ENCODE measurements at places on chromosomes 2 and 18.

- no peak for DNase-seq
Observed at GRCh38 chr2:238331916-238332315, 11.6 kb downstream of the TRAF3IP1 start.

- no peak for DNase-seq
Observed at GRCh38 chr2:236171680-236172254, 3.6 kb upstream of the GBX2 start.

DNA sequence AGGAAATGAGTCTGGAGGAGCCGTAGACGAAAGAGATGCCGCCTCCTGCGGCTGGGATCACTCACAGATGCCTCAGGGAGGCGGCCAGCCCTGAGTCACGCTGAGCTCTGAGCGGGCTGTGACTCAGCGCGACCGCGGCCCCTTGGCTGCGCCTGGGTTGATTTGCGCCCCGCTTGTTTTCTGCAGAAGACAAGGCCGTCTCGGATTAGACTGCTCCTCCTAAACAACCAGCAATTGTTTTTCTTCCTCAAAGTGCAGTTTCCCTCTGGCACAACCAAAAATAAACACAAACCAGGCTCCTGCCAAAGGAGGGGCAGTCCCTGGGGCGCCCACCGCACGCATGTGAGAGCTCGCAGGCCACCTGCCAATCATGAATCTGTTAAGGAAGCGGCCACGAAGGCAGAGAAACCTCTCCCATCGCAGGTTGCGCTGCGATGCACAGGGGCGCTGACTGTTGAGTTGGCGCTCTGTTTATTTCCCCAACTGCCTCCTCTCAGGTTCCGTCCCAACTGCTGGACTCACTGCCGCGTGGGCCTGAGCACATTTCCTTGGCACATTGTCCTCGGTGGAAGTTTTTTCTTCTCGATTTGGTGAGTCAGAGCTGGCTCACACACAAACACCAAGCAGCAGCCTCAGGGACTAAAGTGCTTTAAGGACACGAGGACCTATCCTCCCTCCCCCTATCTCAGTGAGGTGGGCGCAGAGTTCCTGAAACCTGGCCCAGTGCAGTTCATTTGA, 85.2 kb upstream of the NDUFV2 start:
- peak; percentile 65 for DNase-seq

- no peak for DNase-seq
Observed at GRCh38 chr2:208175840-208176153, 12.4 kb upstream of the CRYGA start.

DNA sequence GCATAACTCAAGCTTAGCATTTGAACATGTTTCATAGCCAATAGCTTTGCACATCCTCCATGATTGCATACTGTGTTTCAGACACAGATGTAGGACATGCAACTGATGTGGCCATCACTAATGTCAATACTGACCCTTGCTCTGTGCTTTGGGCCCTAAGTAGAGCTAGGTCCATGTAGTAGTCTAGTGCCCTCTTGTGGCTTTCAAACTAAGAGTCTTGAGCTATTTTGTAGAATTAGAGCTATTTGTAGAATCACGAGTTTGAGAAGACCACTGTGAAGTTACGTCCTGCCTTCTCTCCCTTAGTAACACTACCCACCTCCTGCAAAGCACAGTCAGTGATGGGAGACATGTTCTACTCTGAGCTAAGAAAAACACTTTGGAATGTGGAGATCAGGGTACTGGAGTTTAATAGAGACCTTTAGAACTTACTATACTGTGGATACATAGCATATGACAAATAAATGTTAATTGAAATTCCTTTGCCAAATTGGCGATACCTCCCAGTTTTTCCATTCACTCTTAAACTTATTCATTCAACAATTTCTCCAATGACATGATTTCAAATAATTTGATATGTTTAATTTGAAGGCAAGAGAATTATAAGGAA, 306.5 kb upstream of the TNP1 start:
- DNase-seq, result no peak

GRCh38 chr2:44166096-44166495, 2.6 kb upstream of the PPM1B start:
- no peak for DNase-seq

DNA sequence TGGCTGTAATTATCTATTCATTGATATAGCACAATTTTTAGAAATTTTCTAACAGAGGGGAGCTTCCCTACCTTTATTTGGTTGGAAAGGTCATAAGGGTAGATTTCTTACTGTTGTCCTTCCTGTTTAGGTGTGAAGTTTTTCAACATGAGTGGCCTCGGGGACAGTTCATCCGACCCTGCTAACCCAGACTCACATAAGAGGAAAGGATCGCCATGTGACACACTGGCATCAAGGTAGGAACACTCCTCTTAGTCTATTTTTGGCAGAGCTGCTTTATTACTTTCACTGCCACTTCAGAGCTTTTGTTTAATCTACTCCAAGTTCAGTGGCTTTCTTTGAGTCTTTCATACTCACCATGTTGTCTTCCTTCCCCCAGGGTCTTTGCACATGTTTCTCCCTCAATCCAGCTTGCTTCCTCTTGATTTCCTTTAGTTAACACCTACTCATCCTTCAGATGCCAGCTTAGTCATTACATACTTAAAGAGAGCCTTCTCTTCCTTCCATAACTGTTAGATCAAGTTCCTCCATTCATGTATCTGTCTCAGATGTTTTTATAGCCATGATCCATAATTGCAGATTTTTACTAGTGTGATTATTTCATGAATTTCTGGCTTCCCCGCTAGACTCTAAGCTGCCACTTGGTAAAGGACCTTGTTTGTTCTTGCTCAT, 134.5 kb downstream of the PTRHD1 start:
- DNase-seq, result no peak

- peak; percentile 52 for DNase-seq
Observed at GRCh38 chr2:74893332-74893731, 59.4 kb downstream of the HK2 start.

DNA sequence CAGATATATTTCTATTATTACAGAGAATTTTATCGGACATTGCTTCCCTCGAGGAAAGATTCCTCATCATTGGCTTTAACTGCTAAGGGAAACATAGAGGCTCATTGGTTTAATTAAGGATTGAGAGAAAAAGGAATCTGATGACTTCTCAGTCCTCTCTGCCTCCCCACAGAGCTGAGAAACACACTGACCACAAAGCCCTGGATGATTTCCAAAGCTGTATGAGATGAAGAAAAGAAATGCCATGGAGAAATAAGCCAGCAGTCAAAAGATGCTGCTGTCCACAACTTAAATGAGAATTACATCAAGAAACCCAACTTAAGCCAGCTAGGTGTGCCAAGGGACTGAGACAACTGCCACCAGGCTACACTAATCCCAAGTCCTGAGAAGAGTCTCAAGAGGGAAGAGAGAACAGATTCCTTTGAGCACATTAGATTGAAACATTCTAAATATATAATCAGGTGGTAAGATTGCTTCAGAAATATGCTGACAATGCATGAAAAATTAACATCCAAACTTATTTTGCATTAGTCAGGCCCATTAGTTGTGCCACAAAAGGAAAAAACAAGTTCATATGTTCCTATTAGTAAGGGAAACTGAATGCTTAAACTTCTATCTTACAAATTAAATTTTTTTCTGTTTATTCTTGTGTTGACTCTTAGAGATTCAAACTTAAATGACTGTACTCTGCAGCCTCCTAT, 308.1 kb upstream of the CYRIA start:
- DNase-seq, result no peak

DNA sequence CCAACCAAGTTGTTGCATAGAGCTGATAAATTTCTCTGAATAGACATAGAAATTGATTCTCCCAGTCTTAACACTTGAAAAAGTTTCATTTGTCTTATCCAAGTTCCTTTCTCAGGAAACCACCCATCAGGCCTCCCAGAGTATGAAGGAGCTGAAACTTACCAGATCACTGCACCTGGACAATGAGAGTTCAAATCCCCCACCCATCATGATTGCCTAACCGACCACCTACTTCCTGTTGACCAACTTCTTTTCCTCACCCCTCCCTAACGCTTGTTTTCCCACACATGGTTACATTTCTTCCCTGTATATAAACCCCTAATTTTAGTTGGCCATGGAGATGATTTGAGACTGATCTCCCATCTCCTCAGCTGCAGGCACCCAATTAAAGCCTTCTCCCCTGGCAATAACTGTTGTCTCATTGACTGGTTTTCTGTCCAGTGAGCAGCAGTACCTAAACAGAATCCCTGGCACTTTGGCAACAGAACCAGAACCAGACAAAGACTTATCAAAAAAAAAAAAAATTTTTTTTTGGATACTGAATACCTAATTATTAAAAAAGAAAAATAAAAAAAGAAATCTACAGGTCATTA, 103.0 kb downstream of the SPIRE1 start:
- no peak for DNase-seq

DNA sequence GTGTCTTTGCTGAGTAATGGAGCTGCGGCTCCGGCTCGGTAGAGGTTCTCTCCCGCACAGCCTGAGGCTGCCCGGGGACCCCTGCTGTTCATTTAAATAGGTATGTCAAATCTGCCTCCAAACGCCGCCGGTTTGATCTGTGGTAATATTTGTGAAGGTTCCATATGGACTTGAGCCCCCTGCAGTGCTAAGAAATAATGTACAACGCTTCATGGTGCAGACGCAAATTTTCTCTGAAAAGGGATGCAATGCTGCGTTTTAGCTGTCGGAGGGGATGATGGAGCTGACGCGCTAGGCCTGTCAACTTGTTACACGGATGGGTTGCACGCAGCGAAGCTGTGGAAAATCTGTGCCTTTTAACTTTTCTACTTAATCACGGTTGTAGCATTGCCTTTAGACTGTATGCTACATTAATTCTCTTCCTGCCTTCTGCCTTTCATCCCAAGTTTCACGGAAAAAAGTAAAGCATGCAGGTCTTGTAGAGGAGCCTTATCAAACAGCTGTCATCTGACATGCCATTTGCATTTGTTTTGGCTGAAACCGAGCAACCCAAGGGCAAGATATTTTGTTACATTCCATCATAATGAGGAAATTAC, 43.2 kb downstream of the MRPS9 start:
- DNase-seq, result no peak

- DNase-seq, result peak; percentile 41
Observed at GRCh38 chr2:18871430-18871829, 282.1 kb upstream of the NT5C1B start.

DNA sequence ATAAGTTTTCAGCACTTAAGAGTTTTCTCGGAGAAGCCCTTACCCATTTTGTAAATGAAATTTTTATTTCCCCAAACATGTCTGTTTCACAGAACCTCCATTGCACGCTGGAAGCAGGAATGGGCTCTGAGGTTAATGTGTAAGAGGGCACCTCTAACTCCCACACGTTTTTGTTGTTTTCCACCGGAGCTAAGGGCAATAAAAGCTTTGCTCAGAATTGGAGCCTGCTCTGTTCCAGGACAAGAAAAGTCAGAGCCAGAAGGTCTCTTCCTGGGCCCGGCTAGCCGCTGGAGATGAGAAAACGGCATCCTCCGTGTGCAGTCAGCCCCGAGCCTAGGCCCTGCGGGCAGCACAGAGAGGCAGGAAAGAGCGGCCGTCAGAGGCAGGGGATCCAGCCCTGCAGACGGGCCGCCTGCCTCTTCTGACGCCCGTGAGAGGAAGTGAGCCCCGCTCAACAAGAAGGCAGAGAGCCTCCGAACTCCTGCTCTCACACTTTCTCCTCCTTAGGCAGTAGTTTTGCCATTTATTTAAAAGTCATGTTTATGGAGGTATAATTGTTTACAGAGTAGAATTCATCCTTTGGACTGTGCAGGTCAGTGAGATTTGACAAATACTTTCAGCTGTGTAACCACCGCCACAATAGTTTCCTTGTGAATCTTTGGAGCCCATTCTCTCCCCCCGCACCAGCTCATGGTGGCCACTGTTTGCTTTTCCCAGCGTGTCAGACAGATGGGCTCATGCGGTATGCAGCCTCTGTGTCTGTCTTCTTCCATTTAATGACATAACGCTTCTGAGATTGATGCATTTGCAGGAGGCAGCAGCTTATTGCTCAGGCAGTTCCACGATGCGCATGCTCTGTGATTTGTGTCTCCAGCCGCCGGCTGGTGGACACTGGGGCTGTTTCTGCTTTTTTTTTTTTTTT, 117.3 kb downstream of the GALR1 start:
- DNase-seq, result peak; percentile 14

- no peak for DNase-seq
Observed at GRCh38 chr2:100301881-100302584, 20.3 kb downstream of the LONRF2 start.

DNA sequence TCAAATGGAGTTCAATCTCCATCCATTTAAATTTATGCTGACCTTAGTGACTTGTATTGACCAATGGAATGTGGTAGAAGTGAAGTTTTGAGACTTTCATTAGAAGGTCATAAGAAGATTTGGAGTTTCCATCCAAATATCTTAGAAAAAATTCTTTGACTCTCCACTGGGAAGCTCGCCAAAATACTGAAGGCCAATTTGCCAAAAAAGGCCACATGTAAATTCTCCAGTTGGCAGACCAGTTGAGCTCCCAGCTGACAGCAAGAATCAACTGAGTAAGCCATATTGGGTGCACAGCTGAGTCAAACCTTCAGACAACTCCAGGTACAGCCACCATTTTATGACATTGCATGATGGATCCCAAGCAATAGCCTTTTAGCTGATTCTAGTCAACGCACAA, 228.3 kb upstream of the SETBP1 start:
- no peak for DNase-seq

GRCh38 chr2:140064243-140064642, 1284.1 kb upstream of the NXPH2 start:
- DNase-seq, result no peak

DNA sequence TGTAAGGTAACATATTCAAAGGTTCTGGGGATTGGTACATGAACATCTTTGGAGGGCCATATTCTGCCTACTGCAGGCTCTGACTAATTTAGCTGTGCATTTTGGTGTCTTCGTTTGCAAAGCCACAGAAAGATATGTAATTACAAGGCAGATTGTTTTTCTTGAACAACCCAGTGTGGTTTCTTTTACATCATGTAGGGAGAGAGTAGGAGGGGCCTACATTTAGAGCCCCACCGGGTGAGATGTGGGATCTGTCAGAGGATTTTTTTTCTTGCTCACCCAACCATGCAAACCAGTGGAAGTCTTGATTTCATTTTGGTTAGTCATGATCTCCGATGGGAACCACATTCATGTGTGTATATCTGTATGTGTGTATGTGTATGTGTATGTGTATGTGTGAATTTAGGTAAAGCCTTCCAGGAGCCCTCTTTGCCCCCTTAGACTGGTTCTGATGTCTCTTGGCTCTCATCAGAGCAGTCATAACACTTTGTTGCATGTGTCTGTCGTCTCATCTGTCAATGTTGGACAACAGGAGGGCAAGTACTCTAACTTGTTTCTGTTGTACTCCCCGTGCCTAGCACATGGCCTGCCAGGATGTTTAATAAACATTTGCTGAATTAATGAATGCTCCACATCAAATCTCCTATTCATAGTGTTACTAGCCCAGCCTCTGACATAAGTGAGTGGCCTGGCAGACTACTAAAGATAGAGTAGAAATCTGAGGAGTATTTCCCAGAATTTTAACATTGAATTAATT, 239.9 kb downstream of the MTX2 start:
- DNase-seq, result no peak
